ENCODE measurements at places on chromosomes 12 and 14.

GRCh38 chr12:4483885-4484823 lies 38.5 kb upstream of the FGF6 start:
- DNase-seq, result peak; percentile 4

GRCh38 chr14:99971087-99971940 lies 93.9 kb upstream of the EVL start:
- DNase-seq, result peak; percentile 73

GRCh38 chr12:76634133-76634532 lies 74.6 kb upstream of the OSBPL8 start:
- DNase-seq, result no peak

- peak; percentile 52 for DNase-seq
Observed at GRCh38 chr14:77141214-77142004, at the start of gene ZDHHC22. Gene ZDHHC22, minus strand, starts transcription at chr14:77141791. Its CDS starts 2,053 bp downstream, at chr14:77139738.

DNA sequence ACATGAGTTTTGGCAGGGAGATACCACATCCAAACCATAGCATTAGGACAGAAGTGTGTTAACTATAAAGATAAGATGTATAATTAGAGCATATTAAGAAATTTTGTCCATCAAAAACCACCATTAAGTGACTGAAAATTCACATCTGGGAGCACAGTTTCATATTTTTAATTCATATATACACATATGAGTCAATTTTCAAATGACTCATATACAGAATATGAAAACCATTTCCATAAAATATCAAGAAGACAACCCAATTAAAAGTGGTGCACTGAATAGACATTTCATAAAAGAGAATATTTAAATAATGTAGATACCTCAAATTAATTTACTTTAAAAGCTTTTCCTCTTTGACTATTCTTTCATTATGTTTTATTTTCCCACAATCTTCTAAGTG lies 25.3 kb downstream of the MUCL1 start:
- DNase-seq, result peak; percentile 11

GRCh38 chr12:11543457-11544158 lies 105.9 kb upstream of the ETV6 start:
- no peak for DNase-seq

DNA sequence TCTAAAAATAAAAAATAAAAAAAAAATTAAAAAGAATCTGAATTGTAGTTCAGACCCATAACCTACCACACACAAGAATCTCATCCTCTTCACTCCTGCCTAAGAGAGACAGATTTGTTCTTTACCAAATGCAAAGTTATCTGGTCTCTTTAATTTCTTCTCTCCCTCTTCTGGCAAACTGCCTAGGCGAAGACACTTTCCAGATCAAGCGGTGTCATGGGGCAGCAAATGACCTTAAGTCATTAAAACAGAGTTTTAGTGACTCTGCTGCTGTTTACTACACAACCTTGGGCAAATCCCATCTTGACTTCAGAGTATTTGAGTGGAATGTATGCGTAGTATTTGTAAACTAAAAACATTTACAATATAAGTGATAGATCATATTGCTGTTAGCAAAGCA lies 60.9 kb upstream of the NID2 start:
- peak; percentile 27 for DNase-seq

DNA sequence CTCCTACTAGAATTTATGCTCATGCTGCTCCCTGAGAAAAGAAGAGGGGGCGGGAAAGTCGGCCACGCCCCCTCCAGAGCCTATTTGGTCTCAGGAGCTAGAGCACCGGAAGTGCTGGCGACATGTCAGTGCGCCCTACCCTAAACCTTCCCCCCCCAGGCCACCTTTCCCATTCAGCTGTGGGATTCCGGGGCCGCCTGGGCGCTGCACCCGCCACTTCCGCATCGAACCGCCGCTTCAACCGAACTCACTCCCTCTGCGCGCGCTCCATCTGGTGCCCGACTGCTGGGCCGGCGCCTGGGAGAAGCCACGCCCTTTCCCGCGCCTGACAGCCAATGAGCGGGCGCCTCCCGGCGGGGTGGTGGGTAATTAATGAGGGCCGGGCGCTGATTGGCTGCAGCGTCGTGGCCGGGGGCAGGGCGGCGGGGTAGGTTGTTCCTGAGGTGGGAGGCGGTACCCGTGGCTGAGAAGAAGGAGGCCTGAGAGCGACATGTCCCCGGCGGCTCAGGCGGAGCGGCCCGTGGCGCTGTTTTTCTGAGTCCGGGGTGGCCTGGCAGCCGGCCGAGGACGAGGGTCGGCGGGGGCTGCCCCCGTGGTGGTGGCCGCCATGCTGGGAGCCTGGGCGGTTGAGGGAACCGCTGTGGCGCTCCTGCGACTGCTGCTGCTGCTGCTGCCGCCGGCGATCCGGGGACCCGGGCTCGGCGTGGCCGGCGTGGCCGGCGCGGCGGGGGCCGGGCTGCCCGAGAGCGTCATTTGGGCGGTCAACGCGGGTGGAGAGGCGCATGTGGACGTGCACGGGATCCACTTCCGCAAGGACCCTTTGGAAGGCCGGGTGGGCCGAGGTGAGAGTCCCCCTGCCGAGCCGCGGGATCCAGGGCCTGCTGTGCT lies at the start of gene MLEC:
MLEC (plus strand) TSS at position 460 of the 888 bp plus-strand sequence; CDS start at position 608, 148 bp downstream.
- DNase-seq, result peak; percentile 94

DNA sequence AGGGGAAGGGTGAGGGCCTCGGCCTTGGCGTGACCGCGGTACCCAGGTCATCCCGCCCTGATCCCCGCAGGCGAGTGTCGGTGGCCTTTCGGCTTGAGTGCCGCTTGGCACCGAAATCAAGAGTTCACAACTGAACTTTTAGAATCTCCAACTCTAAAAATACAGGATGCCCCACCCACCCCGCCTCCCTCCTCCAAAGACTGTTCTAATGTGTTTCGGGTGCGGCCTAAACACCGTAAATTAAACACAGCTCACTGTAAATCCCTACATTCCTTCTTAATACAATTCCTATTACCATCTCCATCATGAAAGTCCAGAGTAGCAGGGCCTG lies 11.4 kb downstream of the SCNN1A start:
- no peak for DNase-seq

DNA sequence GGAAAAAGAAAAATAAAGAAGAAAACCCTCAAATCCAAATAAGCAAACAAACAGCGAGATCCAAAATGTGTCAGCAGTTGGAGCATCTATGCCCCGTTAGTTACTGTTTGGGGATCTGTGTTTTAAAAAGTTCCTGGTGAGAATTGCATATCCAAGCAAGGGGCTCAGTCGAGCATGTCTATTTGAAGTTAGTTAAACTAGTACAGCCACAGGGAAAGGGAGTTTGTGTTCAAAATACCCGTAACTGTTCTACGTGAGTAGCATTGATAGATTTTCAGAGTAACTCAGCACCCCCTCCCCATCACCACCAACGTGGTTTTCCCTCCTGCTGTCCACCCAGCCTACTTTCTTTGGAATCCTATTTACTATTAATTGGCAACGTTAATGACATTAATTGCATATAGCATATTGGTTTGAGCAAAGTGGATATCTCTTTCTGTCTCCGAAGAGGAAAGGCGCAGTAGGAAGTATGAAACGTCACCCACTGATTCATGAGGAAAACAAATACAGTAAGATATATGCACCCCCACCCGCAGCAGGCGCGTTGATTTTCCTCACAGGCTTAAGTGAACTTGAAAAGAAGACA lies 1.5 kb downstream of the NPAS3 start:
- DNase-seq, result peak; percentile 55

DNA sequence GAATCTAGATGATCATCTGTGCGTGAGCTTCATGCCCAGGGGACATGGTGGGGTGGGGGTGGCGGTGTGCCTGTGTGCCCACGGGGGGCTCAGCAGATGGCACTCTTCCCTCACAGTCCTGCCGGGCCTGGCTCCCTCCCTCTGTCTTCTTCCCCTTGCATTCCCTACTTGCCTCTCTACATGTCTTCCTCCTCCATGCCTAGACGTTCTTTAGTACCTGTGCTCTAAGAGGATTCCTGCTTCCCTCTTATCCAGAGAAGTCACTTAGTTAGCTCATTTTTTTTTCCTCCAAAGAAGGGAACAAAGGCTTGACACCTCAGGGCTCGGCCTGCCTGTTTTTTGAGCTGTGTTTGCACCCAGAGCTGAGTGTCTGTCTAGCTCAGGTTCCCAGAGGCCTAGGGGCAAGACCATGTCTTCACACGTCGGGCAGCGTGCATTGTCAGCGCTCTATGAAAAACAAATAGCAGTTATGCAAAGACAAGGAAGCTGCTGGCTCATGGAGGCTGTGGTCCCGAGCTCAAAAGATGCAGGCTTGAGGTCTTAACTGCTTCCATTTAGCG lies 48.8 kb downstream of the NINJ2 start:
- DNase-seq, result no peak

GRCh38 chr14:30191639-30192279 lies 264.1 kb upstream of the PRKD1 start:
- peak; percentile 56 for DNase-seq

GRCh38 chr12:74365178-74365964 lies 172.3 kb upstream of the ATXN7L3B start:
- DNase-seq, result peak; percentile 63

DNA sequence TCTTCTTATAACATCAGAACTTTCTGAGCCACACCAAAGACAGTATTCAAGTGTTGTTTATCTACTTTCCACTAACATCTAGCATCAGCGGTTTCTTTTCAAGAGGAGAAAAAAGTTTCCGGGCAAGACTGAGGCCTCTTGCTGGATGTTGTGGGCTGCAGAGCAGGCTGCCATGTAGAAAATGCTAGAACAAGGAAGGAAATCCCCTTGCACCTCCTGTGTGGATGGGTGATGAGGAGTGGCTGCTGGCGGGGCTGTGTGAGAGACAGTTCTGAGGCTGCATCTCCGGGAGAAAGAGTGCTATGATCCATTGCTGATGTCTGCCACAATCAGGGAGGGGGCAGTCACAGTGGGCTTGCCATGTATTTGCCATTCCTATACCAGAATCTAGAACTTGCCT lies 37.8 kb upstream of the PPP1CC start:
- no peak for DNase-seq

GRCh38 chr14:88026890-88027289 lies 22.0 kb downstream of the GPR65 start:
- DNase-seq, result no peak

DNA sequence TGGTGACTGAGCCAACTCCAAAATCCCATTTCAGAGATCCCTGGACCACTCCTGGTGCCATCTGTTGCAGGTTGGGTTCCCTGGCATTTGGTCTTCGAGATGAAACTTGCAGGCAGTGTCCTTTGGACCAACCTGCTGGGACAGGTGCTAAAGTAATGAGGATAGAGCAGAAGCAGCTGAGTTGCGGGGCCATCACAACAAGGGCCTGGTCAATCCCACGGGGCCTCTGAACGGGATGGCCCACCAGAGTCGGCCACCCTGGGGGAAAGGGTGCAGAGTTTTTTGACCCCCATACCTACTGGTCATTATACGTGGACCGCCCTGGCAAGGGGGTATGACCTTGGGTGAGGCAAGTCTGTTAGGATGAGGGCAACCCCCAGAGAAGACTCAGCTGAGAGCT lies 39.3 kb downstream of the DLK1 start:
- DNase-seq, result no peak

- DNase-seq, result no peak
Observed at GRCh38 chr14:56810147-56810719, at the start of gene OTX2. Gene OTX2, minus strand, starts transcription at chr14:56810479. Its CDS starts 5,023 bp downstream, at chr14:56805456.

- DNase-seq, result no peak
Observed at GRCh38 chr14:88727057-88727456, 65.7 kb downstream of the EML5 start.

GRCh38 chr14:99389174-99389826 lies 91.4 kb downstream of the SETD3 start:
- DNase-seq, result peak; percentile 37

GRCh38 chr14:58439476-58439875 lies 12.0 kb downstream of the KIAA0586 start:
- DNase-seq, result no peak

DNA sequence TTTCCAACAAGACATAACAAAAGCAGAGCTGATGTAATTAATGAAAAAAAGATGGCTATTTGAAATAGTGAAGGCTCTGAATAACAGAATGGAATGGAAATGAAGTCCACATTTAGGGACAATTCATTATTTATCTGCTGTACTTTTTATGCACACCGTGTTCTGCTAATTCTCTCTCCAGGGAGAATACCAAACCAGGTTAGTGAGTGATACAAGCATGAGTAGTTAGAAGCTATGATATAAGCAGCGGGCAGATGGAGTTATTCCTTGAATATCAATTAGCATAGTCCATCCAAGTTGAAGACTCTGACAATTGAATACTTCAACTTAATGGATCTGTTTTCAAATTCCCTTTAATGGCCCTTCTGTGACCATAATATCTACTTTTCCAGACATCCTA lies 162.1 kb upstream of the TMTC2 start:
- no peak for DNase-seq

DNA sequence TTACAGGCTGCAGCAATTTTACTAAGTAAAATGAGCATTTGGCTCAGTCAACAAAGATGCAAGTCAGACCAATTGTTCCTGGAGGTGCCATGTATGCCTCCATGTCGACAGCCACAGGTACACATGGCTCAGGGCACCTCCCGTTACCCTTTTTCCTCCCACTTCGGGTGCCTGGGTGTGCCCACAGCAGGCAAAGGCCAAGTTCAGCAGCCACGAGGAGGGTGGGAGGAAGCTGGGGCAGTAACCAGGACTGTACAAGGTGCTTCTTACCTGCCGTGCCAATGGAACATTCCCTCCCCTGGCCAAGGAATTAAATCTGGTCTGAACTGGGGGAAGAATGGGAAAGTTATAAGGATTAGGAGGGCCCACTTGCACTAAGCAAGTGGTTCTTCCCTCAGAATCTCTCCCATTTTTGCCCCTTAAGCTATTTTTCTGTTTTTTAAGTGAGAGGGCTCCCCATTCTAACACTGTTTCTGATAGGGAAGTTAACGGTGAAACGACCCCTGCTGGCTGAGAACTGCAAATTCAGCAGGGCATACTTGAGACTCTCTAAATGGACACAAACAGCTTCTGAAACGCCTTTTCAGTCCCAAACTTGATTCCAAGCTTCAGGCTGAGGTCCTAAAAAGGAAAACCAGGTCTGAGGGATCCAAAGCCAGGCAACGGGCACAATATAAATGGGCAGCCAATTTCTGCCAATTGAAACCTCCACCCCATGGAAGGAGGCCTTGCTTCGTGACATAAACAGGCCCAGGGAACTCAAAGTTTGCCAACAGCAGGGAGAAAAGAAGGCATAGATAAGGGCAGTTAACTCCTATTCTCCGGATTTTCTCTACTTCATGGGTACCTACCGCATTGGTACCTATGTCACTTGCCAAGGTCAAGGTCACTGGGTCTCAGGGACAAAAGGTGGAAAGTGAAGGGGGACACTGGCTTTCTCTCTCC lies 24.8 kb downstream of the CLECL1 start:
- peak; percentile 60 for DNase-seq

- DNase-seq, result no peak
Observed at GRCh38 chr12:75981247-75982168, 50.1 kb downstream of the PHLDA1 start.

DNA sequence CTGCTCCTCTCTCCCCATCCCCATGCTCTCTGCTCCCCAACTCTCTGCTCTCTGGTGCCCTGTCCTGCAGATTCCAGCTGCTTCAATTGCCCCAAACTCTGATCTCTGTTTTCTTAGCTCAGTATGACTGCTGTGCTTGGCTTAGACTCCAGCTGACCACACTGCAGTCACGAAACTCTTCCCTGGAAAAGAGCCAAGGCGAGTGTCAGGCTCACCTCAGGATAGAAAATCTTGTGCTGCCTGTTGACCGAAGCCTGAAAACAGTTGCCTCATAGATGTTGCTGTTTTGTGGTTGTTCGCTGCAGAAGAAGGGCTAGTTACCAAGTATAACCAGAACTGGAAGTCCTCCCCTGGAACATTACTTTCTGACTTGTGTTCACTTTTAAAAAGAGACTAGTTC lies 6.7 kb upstream of the STON2 start:
- DNase-seq, result peak; percentile 59

GRCh38 chr12:24966951-24967564 lies 18.2 kb upstream of the BCAT1 start:
- DNase-seq, result no peak

Data from iris pigment epithelial cell (primary cell).